Stimulated activated CD8-positive, alpha-beta memory T cell treated with anti-CD3 and anti-CD28 coated beads, Interleukin-4, amount 100 ng/mL, for 1 hour (primary cell): ENCODE measurements at places on chromosomes 7 and 10.

DNA sequence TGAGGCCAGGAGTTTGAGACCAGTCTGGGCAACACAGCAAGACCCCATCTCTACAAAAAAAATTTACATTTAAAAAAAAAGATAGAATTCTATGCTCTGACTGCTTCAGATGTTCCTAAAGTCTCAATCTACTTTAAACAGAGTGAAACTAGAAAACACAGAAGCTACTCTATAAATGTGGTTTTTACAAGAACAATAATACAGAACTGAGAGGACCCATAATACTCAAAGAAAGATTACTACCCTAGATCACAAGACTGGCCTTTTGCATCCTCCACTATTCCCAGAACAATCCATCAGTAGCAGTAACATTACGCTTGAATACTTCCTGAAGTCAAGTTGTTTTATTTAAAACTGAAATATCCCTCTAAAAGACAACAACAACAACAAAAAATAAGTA, 119.4 kb downstream of the ZFAND4 start:
- no peak for DNase-seq

DNA sequence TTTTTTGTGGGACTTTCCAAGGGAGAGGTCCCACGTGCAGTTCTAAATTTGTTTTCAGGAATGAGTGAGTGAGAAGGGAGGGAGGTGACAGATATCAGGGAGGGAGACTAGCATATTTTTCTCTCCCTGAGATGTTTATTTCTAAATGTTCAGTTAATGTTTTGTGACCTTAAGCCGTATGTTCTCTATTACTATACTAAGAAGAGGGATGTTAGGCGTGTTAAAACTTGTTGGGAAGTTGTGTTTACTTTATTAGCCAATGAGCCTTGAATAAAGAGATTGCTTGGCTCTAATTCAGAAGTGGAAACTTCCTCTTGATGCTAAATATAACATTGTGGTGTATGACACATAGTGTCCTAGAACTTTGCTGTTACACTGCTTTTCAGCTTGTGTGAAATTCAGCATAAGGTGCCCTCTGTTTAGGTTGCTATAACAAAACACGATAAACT, 37.3 kb downstream of the DNAH11 start:
- DNase-seq: no peak

DNA sequence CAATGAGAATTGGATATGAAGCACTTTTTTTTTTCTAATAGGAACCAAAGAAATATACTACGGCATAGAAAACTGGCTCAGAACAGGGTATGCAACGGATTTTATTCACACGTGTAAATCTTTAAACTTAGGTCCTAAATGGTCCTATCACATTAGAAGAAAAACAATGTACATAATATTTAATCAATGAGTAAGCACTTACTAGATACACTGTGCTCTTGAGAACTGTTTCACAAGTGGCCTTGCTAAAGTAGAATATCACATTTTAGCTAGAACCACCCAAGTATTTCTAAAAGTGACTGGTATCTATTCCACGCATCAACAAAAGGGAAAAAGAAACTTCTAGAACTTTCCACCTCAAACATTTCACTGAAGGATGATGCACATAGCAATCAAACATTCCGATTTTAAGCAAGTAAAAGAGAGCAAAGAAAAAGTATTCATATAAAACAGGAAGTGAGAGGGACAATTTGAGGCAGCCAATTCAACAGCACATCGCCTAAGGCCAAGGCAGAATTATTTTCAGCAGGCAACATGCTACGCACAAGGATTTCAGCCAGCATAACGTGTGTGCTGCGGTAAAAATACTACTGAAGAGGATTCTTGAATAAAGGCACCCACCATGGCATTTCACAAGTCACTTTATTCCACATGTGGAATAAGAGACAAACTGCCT, 55.8 kb downstream of the PARD3 start:
- no peak for DNase-seq

GRCh38 chr7:81662531-81662930, 107.3 kb downstream of the HGF start:
- no peak for DNase-seq

- no peak for DNase-seq
Measured at GRCh38 chr10:98217801-98218200, 50.2 kb downstream of the LOXL4 start.

DNA sequence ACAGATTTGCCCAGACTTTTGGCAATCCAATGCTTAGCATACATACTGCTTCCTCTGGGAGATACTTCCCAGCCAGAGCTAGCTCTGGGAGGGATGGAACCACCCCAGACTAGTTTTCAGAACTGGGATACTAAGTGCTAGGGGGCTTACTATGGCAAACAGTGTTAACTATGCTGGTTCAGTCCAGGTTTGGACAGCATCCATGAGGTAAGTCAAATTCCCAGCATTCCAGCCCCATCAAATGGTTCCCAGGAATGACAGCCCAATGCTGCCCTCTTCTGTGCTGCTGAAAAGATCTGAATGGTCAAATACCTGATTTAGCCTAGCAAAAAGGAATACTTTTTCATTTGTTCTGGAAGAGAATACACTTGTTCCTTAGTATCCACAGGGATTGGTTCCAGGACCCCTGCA, 141.7 kb upstream of the CCDC6 start:
- DNase-seq: no peak

GRCh38 chr7:82419200-82419599, 24.4 kb downstream of the CACNA2D1 start:
- DNase-seq: no peak

DNA sequence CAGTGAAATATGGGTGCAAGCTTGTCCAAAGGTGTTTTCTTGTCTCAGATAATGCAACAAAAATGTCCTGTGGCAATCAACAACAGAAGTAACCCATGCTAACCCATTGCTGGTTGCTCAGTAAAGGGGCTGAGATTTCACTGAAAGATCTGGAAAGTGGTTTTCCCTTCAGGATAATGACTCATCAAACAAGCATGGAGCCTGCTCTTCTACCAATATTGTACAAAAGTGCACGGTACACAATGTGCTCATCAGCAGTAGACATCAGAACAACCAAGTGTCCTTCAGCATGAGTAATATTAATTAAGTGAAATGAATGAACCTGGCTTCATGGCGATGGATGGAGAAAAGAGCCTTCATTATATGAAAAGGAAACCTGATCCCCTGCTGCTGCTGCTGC, 287.1 kb upstream of the NEBL start:
- DNase-seq: no peak

GRCh38 chr10:44425466-44425865, 40.6 kb upstream of the CXCL12 start:
- no peak for DNase-seq

DNA sequence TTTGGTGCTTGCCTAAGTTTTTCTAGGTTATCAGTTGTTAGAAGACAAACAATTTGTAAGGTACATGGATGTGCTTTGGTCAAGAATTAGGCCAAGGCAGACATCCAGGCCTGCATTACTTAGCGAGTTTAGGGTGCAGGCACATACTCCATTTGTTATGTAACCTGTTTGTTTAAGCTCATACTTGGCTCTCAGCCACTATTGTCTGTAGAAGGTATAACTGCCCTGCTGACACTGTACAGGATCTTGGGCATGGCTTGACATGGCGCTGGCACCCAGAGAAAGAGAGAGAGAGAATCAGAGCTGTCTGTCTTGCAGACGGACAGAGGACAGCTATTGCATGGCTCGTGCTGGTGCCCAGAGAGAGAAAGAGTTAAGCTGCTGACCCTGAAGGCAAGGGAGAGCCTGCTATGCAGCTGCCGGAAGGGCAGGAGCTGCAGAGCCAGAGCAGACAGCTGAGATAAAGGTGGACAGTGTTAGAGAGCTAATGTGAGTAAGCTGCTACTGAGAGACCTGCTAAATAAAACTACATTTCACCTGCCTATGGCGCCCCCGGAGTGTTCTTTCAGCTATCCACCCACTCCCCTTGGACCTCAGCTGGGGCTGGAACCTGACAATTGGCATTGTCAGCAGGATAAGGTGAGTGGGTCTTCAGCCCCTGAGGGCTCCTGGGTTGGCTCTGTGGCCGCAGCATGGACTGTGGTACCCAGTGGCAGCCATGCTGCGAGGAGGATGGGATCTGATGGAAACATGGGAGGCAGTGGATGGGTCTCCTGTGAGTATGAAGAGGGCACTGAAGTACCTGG, 120.9 kb upstream of the TMEM106B start:
- DNase-seq: no peak

GRCh38 chr10:87534173-87534858, 29.6 kb downstream of the MINPP1 start:
- DNase-seq: no peak

- DNase-seq: no peak
Measured at GRCh38 chr7:23072922-23073321, 32.7 kb upstream of the KLHL7 start.

- DNase-seq: no peak
Measured at GRCh38 chr10:77381750-77382149, 255.9 kb downstream of the KCNMA1 start.
